ENCODE measurements at places on chromosomes 1 and 21. TPM values are rescaled to one million over a fixed set of nuclear protein-coding genes. Genes with fewer than 3 reads are reported as not detected.
A peak's percentile ranks its signal among the peaks of the same experiment; 100 is the strongest.

DNA sequence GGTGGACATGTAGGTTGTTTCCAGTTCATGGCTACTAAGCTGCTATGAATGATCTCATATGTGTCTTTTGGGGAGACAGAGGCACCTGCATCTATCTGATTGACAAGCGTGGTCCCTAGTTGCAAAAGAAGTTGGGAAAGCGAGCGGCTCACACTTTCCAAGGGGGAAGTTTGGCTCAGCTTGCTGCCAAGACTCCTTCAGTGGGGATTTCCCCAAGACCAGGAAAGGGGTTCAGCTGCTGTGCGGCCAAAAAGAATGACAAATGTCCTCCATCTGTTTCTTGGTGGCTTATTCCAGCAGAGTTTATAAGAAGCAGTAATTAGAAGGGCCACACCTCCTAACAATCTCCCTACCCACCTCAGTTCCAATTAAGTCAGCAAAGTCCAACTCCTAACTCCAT lies 128.5 kb upstream of the GALNT2 start:
- H3K4me1 ChIP-seq: no peaks in the 10 kb centered on the region
- no peak for DNase-seq
- no peak overlapping the region for H3K4me3 ChIP-seq
- no peak overlapping the region for H3K27ac ChIP-seq
- H3K36me3 ChIP-seq: no peaks in the 10 kb centered on the region
- no peaks in the 10 kb centered on the region for H3K27me3 ChIP-seq

The CA6 gene
- total RNA-seq: not detected

DNA sequence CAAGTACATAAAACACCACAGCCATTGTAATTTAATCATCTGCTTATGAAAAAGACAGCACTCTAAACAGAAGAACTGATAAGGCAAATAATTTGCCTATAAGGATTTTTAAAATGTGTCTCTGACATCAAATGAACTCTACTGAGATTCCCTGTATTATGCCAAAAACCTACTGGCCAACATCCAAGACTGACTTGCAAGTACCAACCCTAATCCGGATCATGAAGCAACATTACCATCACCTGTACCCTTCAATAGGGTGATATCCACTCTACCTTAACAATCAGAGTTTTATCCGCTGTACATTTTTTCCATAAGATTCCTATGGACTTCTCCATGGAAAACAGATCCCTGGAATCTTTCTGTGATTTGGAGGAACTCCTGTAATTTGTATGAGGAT lies 4.6 kb downstream of the RGS7 start:
- H3K36me3 ChIP-seq: no peaks in the 10 kb centered on the region
- DNase-seq: no peak
- H3K4me1 ChIP-seq: peaks cover 3% of the 10 kb centered on the region
- H3K27ac ChIP-seq: no peak overlapping the region

GRCh38 chr1:98672189-98672588 lies 10.7 kb downstream of the SNX7 start:
- H3K27ac ChIP-seq: no peak overlapping the region
- H3K4me1 ChIP-seq: peaks cover 55% of the 10 kb centered on the region
- no peak for DNase-seq
- no peaks in the 10 kb centered on the region for H3K36me3 ChIP-seq
- no peaks in the 10 kb centered on the region for H3K27me3 ChIP-seq

The ATP6V1G3 gene
- total RNA-seq: 0.36 TPM

DNA sequence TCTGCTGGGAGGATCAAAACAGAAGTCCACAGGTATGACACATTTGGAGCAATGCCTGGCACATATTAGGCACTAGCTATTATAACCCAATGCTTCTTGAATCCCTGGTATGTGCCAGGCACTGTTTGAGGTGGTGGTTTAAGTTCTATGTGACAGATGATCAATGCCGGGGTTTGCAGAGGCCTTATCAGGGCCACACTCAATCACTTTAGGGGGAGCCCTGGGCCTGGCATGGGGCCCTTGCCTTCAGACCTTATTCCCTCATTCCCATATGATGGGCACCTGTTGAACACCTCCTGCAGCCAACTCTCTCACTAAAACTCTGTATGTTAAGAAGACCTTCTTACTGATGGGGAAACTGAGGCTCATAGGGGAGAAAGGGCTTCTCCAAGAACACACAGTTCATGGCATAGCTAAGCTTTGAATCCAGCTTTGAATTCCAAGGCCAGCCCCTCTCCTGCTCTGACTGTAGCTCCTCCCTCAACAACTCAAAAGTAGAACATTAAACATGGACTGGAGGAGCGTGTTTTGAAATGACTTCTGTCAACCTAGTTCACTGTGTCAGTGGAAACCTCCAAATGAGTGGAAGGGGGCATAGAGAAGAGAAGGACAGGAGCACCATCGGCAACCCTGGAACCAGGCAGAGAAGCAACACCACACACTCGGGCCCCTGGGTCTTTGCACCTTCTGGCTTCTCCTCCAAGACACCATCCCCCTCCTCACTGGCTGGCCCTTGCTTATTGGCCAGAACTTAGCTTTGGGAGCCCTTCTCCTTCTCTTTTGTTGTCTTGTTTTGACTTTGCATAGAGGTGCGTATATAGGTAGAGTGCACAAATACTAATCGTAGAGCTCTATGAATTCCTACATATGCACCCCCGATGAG lies 6.6 kb upstream of the IFFO2 start:
- DNase-seq: no peak
- no peak overlapping the region for H3K27ac ChIP-seq
- no peak overlapping the region for H3K4me3 ChIP-seq
- H3K4me1 ChIP-seq: peaks cover 9% of the 10 kb centered on the region

DNA sequence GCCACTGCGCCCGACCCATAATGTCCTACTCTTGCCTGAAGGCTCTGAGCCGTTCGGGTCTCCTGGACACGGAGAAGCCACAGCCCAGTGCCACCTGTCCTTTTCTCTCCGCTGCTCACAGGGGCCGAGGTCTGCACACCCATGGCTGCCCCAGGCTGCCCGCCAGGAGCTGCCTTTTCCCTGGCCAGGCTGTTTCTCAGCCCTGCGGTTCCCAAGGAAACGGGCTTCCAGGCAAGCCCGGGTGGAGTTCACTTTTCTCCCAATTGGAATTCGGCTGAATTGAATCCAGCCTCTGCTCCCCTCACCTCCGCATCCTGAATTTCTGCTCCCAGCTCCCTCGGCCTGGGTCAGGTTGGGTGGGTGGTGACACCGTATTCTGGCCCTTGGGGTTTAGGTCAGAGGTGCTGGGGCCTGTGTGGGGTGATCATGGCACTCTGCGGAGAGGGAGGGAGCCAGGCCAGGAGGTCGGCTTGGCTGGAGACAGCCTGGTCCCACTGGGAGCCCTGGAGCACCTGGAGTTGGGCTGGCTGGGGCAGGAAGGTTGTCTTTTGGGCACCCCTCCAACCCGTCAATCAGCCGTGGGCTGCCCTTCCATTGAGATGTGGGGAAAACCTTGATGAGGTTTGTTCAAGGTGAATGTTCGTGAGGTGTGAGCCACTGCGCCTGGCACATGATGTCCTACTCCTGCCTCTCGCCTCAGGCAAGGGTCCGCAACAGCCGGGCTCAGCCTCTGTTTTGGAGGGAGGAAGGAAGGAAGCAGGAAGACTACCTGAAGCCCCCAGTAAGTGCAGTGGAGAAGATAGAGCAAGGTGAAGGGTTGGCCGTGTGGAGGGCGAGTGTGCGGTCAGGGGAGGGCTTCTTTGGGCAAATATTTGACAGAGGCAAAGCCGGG lies 25.1 kb downstream of the RRP1 start:
- H3K4me3 ChIP-seq: no peak overlapping the region
- no peak overlapping the region for H3K27ac ChIP-seq
- peak; percentile 93 for DNase-seq
- peaks cover 7% of the 10 kb centered on the region for H3K27me3 ChIP-seq

DNA sequence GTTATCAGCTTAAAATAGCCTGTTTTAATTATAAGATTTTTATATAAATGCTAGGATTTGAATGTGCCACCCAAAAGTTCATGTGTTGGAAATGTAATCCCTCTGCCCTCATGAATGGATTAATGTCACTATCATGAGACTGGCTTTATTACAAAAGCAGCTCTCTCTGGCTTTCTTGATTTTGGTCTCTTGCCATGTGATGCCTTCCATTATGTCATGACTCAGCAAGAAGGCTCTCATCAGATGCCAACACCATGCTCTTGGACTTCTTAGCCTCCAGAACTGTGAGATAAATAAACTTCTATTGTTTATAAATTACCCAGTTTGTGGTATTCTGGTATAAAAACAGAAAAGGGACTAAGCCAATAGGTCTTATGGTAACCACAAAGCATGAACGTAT lies 6.9 kb upstream of the PRSS38 start:
- peaks cover 7% of the 10 kb centered on the region for H3K4me1 ChIP-seq
- H3K36me3 ChIP-seq: no peaks in the 10 kb centered on the region

DNA sequence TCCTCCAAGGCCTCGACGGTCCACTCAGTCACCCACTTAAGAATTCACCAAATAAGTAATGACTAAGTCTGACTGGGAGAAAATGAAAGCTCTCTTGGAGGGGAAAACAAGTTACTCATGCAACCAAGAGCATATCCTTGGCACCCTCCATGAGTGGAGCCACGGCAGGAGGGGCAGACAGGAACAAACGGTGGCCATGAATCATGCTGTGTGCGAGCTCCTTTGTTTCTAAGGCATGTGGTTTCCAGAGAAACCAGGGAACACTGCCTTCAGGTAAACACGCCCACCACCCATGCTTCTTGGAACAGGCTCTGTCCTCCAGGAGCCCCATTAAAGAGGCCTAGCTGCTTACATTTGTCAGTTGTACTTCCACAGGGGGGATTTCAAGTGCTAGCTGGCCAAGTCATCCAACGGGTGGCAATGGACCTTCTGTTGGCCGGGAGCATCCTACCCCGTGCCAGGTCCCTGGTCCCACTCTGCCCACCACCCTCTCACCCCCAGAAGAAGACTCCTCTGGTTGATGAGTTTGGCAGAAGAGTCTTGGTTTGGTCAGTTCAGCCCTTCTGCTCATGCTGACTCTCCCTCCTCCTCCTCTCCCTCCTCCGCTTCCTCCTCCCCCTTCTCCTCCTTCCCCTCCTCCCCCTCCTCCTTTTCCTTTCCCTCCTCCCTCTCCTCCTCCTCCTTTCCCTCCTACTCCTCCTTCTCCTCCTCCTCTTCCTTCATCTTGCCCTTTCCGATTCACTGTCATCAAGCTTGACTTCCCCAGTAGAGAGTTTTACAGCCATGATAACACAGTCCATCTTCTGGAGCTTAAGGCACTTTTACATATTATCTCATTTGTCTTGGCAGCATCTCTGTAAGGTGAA lies 107.6 kb downstream of the CCDC185 start:
- H3K4me1 ChIP-seq: peaks cover 22% of the 10 kb centered on the region
- H3K27ac ChIP-seq: peak overlapping the region; percentile 92
- no peak overlapping the region for H3K4me3 ChIP-seq
- H3K36me3 ChIP-seq: no peaks in the 10 kb centered on the region

GRCh38 chr1:171984850-171985485 lies 143.7 kb downstream of the DNM3 start:
- no peak overlapping the region for H3K4me3 ChIP-seq
- no peaks in the 10 kb centered on the region for H3K4me1 ChIP-seq
- H3K36me3 ChIP-seq: no peaks in the 10 kb centered on the region
- no peak for DNase-seq
- no peak overlapping the region for H3K27ac ChIP-seq
- no peaks in the 10 kb centered on the region for H3K27me3 ChIP-seq

The TAF1A gene
- total RNA-seq: 8.5 TPM

GRCh38 chr1:204731509-204731908 lies 46.0 kb upstream of the LRRN2 start:
- H3K27ac ChIP-seq: no peak overlapping the region
- no peak overlapping the region for H3K4me3 ChIP-seq
- no peaks in the 10 kb centered on the region for H3K36me3 ChIP-seq
- H3K27me3 ChIP-seq: peaks cover 77% of the 10 kb centered on the region
- no peak for DNase-seq

DNA sequence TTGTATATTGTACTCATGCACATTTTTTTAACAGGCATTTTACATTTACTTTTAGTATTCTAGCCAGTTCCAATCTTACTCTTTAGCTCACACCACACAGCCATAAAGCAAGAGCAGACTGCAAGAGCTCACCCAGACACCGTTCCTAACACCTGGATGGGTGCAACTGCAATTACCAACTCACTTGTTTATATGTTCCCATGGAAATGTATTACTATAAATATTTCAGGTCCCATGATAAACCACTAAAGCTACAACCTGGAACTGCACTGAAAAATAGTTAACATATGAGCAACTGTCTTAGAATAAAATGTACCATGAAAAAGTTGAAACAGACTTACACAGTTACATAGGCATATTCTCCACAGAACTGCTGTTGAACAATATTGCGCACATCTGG lies 30.8 kb downstream of the USP48 start:
- no peak overlapping the region for H3K27ac ChIP-seq
- H3K27me3 ChIP-seq: no peaks in the 10 kb centered on the region
- H3K4me3 ChIP-seq: no peak overlapping the region
- no peak for DNase-seq
- no peaks in the 10 kb centered on the region for H3K4me1 ChIP-seq
- H3K36me3 ChIP-seq: peaks cover 52% of the 10 kb centered on the region

- peaks cover 51% of the 10 kb centered on the region for H3K4me1 ChIP-seq
- DNase-seq: peak; percentile 77
- no peaks in the 10 kb centered on the region for H3K27me3 ChIP-seq
- peak overlapping the region; percentile 95 for H3K27ac ChIP-seq
Observed at GRCh38 chr1:110340207-110340468, 961 bp downstream of the RBM15 start.

GRCh38 chr1:23543707-23544443 lies 12.8 kb upstream of the E2F2 start:
- no peak overlapping the region for H3K27ac ChIP-seq
- H3K27me3 ChIP-seq: no peaks in the 10 kb centered on the region

- DNase-seq: no peak
- no peak overlapping the region for H3K4me3 ChIP-seq
- H3K36me3 ChIP-seq: no peaks in the 10 kb centered on the region
- peaks cover 10% of the 10 kb centered on the region for H3K4me1 ChIP-seq
Observed at GRCh38 chr1:38870996-38871395, 2.2 kb downstream of the MYCBP start.

DNA sequence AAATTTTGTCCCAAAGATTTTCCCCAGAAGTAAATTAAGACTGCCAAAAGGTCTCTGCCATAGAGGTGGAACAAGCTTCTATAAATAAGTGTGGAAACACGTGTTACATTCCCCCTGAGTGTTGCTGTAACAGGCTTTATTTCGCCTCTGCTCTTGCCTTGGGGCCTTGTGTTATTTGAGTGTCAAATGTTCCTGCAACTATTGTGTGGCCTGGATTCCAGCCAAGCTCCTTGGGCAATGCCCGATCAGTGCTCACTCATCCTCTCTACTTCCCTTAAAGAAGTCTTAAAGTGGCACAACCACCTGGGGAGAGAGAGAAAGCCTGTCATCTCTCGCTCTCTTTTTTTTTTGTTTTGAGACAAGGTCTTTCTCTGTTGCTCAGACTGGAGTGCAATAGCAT lies 156.7 kb downstream of the NR5A2 start:
- DNase-seq: peak; percentile 82
- H3K27ac ChIP-seq: peak overlapping the region; percentile 27
- no peaks in the 10 kb centered on the region for H3K36me3 ChIP-seq
- H3K27me3 ChIP-seq: no peaks in the 10 kb centered on the region
- peaks cover 30% of the 10 kb centered on the region for H3K4me1 ChIP-seq

The CRNN gene
- not detected for total RNA-seq
